ENCODE measurements at places on chromosomes 12 and 14.
A peak's percentile ranks its signal among the peaks of the same experiment; 100 is the strongest.

GRCh38 chr14:62066304-62066703 lies 304.1 kb downstream of the SNAPC1 start:
- no peaks in the 10 kb centered on the region for H3K4me1 ChIP-seq
- H3K4me3 ChIP-seq: no peak overlapping the region
- H3K36me3 ChIP-seq: no peaks in the 10 kb centered on the region
- DNase-seq: no peak

- H3K4me3 ChIP-seq: no peak overlapping the region
- no peak for DNase-seq
- H3K36me3 ChIP-seq: peaks cover 13% of the 10 kb centered on the region
- no peaks in the 10 kb centered on the region for H3K27me3 ChIP-seq
- peaks cover 32% of the 10 kb centered on the region for H3K4me1 ChIP-seq
These were observed 1.5 kb downstream of the PRR4 start for GRCh38 chr12:10847744-10848143.

DNA sequence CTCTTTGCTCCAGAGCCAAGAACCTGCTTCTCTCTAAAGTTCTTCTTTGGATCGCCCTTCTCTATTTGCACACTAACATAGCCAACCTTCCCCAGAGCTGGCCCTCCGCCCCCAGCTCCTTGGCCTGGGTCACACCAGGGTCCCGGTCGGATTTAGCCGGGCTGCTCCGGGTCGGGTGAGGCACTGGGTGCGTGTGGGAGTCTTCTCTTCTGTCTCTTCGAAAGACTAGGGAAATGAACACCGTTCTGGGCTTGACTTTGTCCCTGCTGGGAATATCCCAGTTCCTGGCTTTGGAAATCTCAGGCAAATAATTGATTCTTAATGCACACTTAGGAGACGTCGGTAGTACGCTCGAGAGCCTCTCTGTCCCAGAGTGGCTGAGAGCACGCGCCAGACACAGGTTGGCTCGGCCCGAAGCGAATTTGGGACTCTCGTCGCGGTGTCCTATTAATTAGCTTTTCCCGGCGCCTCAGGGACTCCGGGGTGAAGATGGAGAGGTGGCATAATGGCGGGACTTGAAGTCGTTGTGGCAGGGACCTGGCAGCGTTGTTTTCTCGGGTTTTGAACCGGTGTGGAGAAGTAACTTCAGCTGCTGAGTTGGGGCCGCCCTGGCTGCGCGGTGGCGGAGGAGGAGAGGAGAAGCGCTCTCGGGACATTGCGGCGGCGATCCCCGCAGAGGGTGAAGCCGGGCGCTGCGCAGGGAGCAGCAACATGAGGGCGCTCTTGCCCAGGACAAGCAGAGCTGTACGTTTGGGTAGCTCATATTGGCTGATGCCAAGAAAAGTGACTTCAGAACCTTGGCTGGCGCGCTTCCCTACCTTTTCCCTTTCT lies 7.5 kb downstream of the FOXG1 start:
- H3K36me3 ChIP-seq: peaks cover 7% of the 10 kb centered on the region
- no peak overlapping the region for H3K4me3 ChIP-seq
- no peaks in the 10 kb centered on the region for H3K4me1 ChIP-seq
- H3K27ac ChIP-seq: no peak overlapping the region
- no peak for DNase-seq

DNA sequence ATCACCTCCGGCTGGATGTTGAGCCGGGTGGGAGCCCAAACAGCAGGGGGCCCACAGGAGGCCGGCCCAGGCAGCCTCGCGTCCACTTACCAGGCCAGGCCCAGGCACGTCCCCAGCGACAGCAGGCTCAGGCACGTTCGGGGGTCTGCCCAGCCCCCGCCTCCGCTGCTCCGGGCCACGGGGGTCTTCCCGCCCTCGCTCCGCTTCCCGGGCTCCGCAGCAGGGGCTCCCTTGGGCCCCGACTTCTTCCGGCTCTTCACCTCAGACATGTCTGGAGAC lies 216 bp downstream of the IKBIP start:
- H3K4me1 ChIP-seq: peaks cover 15% of the 10 kb centered on the region
- H3K27ac ChIP-seq: peak overlapping the region; percentile 96
- peaks cover 14% of the 10 kb centered on the region for H3K36me3 ChIP-seq
- H3K27me3 ChIP-seq: no peaks in the 10 kb centered on the region
- peak overlapping the region; percentile 98 for H3K4me3 ChIP-seq
- DNase-seq: no peak

DNA sequence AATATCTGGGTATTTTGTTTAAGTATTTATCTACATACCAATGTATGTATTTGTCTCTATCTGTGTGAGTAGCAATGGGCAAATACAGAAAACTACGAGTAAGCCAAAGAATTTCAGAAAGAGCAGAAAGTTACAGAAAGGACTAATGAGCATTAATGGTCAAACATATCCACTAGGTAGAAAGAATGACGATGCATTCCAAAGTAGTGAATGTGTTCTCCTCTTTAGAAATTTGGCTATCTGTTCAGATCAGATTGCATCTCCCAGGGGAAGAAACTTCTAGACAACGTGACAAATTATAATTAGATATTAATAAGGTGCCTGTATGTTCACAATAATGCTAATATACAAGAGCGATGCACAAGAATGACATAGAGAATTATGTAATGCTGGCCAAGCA lies 194.5 kb upstream of the GZMB start:
- no peak overlapping the region for H3K27ac ChIP-seq
- no peaks in the 10 kb centered on the region for H3K36me3 ChIP-seq
- H3K4me1 ChIP-seq: no peaks in the 10 kb centered on the region
- H3K4me3 ChIP-seq: no peak overlapping the region
- H3K27me3 ChIP-seq: peaks cover 15% of the 10 kb centered on the region

DNA sequence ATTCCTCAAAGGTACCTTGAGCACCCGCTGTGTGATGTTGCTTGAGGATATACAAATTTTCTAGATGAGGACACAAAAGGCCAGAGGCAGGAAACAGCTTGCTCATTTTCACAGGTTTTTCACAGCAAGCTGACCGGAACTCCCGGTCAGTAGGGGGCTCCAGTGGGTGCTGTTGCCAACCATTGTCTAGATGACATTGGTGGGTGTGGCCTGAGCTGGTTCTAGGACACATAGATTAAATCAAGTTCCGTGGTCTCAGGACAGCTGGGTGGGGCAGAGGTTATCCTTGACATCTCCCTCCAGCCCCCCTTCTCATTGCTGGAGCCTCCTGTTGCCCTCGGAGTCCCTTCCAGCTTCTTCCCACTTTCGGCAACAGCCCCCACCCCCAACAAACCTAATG lies 153.6 kb upstream of the FKBP4 start:
- no peak overlapping the region for H3K27ac ChIP-seq
- H3K27me3 ChIP-seq: peaks cover 21% of the 10 kb centered on the region
- H3K4me1 ChIP-seq: peaks cover 20% of the 10 kb centered on the region

DNA sequence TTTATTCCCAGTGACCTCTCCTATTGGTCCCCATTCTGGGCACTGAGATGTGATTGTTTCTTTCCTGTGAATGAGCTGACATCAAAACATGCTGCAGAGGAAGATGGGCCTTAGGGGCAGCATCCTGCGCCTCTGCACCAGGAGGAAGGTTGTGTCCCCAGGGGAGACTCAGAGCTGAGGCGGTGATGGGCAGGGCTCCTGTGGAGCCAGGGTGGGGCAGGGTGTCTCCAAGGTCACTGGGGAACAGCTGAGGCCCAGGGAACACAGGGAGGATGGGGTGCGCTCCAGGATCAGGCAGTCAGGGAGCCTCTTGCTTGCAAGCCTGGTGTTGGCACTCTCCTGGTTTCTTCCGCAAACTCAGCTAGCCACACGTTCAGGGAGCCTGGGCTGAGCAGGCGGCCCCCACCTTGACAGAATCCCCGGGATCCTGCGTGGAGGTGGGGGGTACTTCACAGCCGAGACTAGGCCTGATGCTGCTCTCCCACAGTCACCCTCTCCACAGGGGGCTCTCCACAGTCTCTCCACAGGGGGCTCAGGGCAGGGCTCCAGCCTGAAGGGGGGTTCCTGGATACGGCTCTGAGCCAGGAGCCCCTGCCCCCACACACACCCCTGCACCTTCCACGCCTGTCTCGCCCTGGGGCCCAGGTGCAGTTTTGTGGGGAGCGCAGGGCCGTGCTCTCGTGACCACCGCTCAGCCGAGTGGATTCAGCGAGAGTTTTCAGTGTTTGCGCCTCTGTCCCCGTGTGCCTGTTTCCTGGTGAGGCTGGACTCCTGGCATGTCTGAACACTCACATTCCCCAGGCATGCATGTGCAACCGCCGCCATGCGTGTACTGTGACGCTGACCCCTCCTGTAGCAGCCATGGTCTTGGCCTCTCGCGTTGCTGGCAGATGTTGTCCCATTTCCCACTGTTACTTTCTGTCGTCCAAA lies 264.7 kb downstream of the SEC23A start:
- no peaks in the 10 kb centered on the region for H3K36me3 ChIP-seq
- no peak overlapping the region for H3K4me3 ChIP-seq
- H3K4me1 ChIP-seq: no peaks in the 10 kb centered on the region
- peaks cover 1% of the 10 kb centered on the region for H3K27me3 ChIP-seq
- H3K27ac ChIP-seq: no peak overlapping the region
- no peak for DNase-seq

GRCh38 chr12:56286044-56286830 lies 13.9 kb downstream of the CS start:
- no peak overlapping the region for H3K4me3 ChIP-seq
- H3K36me3 ChIP-seq: peaks cover 47% of the 10 kb centered on the region
- peak overlapping the region; percentile 58 for H3K27ac ChIP-seq

- H3K4me1 ChIP-seq: peaks cover 37% of the 10 kb centered on the region
- H3K36me3 ChIP-seq: peaks cover 32% of the 10 kb centered on the region
- no peak overlapping the region for H3K4me3 ChIP-seq
- DNase-seq: no peak
- H3K27me3 ChIP-seq: no peaks in the 10 kb centered on the region
These were observed 6.7 kb downstream of the BAG5 start for GRCh38 chr14:103555559-103556337.

DNA sequence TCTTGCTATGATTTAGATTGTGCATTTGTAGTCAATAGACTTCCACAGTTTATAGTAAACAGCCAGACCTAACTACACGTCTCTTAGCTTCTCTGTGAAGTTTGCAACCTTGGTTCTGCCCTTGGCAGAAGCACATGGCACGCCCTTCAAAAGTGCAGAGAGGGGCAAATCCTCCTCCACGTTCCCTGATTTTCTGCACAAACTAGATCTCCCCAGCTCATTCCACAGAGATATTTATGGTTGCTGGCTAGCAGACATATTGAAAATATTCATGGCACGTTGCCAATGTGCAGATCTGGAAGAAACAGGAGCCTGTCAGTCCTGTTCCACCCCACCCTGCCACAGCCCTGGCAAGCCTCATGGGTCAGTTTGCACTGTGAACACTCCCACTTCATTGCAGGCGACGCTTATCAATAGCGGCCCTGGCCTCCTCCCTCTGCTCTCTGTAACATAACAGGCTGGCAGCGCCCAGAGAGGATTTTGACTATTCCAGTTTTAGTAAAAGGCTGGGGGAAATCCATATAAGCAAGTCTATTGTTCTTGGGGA lies 6.5 kb upstream of the LGALS3 start:
- no peaks in the 10 kb centered on the region for H3K36me3 ChIP-seq
- no peak overlapping the region for H3K4me3 ChIP-seq
- no peak overlapping the region for H3K27ac ChIP-seq
- H3K4me1 ChIP-seq: peaks cover 4% of the 10 kb centered on the region

GRCh38 chr12:4168036-4168435 lies 105.5 kb upstream of the CCND2 start:
- peaks cover 3% of the 10 kb centered on the region for H3K27me3 ChIP-seq
- no peaks in the 10 kb centered on the region for H3K36me3 ChIP-seq
- no peak overlapping the region for H3K4me3 ChIP-seq
- no peak overlapping the region for H3K27ac ChIP-seq
- DNase-seq: no peak

All from activated CD8-positive, alpha-beta T cell treated with anti-CD3 and anti-CD28 coated beads for 36 hours (primary cell).